ENCODE measurements at places on chromosomes 7 and 10.
A peak's percentile ranks its signal among the peaks of the same experiment; 100 is the strongest.

DNA sequence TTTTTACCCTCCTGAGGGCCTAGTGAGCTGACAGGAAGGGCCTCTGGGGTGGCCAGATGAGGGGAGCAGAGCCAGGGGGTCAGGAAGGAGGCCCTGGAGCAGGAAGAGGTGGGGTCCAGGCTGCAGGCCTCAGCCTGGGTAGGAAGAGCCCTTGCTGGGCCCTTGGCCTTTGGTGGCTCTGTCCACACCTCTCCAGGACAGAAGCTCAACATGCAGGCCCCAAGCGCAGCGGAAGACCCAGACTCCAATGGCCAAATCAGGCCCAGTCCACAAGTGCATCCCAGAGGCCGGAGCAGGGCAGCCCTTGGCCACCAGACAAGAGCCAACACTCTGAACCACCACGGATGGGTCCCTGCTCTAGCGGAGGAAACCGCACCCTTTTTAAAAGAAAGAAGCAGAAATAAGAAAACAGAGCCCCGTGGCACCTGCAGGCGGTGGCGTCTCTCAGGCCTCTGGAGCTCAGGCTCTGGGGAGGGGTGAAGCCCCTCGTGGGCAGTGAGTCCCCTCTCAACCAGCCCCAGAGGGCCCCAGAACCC, 52.8 kb downstream of the FOXL3 start:
- no peak for DNase-seq

- DNase-seq: no peak
Measured at GRCh38 chr7:91235211-91235832, 28.9 kb upstream of the FZD1 start.

DNA sequence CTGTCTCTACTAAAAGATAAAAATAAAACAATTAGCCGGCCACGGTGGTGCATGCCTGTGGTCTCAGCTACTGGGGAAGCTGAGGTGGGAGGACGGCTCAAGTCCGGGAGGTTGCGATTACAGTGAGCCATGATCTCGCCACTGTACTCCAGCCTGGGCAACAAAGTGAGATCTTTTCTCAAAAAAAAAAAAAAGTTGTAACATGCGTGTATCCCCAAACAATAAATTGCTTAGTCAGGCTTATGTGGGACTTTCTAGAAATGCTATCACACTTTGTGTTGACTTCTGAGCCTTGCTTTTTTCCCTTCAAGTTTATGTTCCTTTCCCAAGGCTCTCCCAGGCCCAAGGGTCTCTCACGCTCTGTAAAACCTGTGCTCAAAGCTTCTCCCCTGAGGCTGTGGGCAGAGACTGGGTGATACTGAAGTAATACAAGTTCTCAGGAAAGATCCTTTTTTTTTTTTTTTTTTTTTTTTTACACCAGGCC, 88.0 kb upstream of the TNS3 start:
- DNase-seq: no peak

GRCh38 chr10:2839081-2839725, 228.1 kb upstream of the PFKP start:
- DNase-seq: peak; percentile 55

- no peak for DNase-seq
Measured at GRCh38 chr10:31930023-31930751, 1.6 kb upstream of the ARHGAP12 start.

DNA sequence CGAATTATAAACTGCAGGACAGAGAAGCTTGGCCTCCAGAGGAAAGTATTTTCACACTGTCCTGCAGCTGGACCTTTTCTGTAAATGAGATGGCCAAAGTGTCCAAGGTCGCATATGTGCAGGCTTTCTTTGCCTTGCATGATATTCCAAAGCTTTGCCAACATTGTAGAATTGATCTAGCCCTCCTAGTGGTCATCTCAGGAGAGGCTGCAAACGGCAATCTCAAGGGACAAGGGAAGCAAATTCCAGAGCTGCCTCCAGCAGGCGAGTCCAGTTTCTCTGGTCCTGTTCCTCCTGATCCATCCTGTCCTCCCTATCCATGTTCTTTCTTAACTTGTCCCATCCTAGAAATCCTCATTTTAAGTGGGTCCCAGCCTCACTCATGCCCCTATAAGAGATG, 373.4 kb upstream of the PCDH15 start:
- no peak for DNase-seq

- no peak for DNase-seq
Measured at GRCh38 chr10:75827587-75828021, 396.2 kb downstream of the LRMDA start.

- DNase-seq: no peak
Measured at GRCh38 chr7:1943933-1944618, 274.0 kb downstream of the ELFN1 start.

- DNase-seq: no peak
Measured at GRCh38 chr10:50592961-50593418, 30.8 kb downstream of the SGMS1 start.

DNA sequence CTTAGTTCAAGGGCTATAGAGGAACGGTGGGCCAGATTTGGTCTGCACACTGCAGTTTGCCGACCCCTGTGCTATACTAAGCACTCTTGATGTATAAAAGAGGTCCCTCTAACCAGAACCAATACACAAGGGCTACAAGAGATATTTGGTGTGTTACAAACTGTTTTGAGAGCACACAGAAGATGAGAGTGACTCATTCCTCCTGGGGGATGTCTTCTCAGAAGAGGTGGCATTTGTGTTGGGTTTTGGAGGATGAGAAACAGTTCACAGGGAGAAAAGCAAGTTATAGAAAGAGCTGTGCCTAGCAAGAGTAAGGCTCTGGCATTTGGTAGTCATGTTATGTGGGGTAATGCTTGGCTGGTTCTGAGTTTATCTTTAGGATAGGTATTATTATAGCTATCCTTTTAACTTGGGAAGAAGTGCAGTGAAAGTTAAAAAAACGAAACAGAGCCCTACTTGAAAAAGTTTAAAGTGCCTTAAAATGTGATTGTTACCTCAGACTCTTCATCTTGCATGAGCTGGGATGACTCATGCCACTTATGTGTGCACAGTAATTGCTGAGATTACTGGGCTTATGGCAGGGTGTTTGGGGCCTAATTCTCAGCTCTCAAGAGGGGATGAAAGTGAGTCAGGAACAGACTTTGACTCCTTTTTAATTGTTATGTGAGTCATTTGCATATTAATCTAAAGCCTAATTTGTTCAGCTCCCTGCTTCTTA, 160.4 kb downstream of the KIF20B start:
- DNase-seq: no peak

DNA sequence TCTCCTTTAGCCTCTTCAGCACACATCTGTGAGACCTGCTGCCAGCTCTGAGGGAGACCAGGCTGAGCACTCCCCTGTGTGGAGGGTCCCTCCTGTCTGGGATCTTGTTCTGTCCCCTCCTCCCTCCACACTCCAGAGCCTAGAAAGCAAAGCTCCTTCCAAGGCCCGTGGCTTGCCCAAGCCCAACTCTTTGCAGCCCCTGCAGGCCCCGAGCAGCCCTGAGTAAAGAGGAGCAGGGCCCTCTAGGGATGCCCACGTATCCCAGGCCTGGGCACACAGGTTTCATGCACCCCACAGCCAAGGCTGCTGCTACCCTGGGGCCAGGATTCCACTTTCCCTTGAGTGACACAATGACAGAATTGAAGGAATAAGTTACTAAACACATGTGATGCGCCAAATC, 24.0 kb downstream of the COBL start:
- DNase-seq: no peak

GRCh38 chr10:74925291-74925690, 98.9 kb downstream of the KAT6B start:
- DNase-seq: no peak

DNA sequence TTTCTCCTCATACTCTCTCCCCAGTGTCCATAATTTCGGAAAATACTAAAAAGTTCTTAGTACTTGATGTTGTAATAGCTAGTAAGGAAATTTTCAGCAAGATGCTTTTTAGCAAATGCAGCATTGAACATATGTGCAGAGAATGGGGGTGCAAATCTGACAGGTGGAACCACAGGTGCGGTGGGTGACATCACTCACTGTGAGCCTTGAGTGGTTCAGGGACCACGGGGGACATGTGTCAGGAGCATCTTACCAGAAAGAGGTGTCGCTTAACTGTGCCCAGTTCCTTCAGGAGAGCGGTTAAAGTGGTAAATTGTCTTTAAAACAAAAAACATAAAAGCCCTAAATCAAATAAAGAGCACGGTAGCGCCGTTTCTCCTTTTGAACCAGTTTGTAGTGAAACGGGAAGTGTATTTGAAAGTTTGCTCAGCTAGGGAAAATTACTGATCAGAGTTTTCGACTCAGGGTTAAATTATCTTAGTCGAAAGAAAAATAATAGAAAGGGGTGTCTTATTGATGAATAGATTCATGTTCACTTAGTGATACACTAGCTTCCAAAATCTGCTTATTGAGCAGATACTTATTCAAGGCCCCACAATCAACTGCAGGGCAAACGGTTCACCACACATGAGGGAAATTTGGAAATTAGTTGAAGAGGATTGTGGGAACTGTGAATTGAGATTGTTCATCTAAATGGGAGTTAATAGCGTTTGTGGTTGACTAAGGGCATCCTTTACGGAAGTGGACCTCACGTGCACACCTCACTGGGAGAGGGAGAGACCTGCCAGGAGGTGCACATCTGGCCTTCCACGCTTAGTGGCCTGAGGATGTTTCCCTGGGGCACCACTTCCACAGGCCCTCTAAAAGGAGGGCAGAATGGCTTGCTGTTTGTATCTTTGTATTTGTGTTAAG, 12.7 kb downstream of the CUL1 start:
- no peak for DNase-seq

- no peak for DNase-seq
Measured at GRCh38 chr10:53894145-53894544, 906.9 kb downstream of the PCDH15 start.

DNA sequence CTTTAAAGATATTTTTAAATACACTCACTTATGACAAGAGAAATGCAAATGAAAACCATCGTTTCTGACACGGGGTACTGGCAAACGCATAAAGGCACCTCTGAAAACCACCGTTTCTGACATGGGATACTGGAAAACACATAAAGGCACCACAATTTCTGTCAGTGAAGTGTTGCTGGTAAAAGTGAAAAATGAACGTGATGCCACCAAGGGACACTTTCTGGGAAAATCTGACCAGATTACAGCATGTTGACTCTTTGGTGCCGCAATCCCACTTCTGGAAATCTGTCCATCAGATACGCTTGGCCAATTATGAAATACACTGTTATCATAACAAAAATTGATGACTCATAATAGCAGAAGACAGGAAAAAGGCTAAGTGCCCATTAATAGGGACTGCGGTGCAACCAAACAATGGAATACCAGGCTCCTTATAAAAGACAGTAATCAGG, 131.7 kb downstream of the ZMYND11 start:
- DNase-seq: no peak

DNA sequence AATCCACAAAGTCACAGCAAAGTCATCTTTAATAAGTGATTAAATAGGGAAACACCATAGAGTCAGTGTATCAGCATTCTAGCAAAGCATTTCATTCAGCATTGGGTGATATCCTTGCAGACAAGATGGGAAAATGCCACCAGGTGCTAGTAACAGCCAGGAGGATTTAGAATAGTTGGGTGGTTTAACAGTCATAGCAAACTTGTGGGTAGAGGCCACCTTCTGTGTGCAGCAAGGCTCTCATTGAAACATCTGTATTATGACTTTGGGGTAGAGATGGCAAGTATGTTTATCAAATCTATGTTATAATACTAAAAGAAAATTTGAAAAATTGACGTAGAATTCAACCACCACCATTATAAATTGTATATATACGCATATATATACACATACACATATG, 26.4 kb upstream of the ADO start:
- DNase-seq: no peak

- DNase-seq: no peak
Measured at GRCh38 chr10:14683256-14683655, 91.4 kb downstream of the FAM107B start.

- DNase-seq: no peak
Measured at GRCh38 chr10:62688971-62689700, 115.4 kb upstream of the ADO start.

GRCh38 chr7:134359787-134360432, 43.2 kb upstream of the SLC35B4 start:
- no peak for DNase-seq

- DNase-seq: peak; percentile 88
Measured at GRCh38 chr10:21525367-21526187, at the start of gene SKIDA1. Gene SKIDA1, minus strand, starts transcription at chr10:21525682. Its CDS starts 7,860 bp downstream, at chr10:21517822.

DNA sequence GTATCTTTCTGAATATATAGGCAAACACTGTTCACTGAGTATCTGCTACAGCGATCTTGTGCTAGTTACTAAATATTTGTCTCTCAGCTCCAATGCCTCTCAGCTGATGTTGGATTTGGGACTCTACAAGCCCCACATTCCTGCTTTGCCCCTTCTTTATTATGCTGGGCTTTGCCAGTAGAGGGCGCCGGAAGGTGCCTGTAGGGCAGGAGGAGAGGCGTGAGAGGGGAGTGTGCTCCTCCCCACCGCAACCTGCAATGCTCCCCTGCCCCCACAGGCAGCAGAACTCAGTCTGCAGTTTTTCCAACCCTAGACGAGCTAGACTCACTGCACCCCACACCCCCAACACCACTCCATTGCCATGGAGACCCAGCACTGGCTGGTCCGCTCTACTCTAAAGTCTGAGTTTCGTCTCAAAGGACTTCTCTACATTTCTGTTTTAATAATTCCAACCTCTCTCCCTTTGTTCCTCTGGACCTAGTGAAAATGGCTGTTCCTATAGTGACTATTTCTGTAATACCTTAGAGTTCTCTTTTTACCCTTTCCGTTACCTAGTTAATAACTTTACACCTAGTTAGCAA, 337.6 kb downstream of the CCSER2 start:
- peak; percentile 43 for DNase-seq

DNA sequence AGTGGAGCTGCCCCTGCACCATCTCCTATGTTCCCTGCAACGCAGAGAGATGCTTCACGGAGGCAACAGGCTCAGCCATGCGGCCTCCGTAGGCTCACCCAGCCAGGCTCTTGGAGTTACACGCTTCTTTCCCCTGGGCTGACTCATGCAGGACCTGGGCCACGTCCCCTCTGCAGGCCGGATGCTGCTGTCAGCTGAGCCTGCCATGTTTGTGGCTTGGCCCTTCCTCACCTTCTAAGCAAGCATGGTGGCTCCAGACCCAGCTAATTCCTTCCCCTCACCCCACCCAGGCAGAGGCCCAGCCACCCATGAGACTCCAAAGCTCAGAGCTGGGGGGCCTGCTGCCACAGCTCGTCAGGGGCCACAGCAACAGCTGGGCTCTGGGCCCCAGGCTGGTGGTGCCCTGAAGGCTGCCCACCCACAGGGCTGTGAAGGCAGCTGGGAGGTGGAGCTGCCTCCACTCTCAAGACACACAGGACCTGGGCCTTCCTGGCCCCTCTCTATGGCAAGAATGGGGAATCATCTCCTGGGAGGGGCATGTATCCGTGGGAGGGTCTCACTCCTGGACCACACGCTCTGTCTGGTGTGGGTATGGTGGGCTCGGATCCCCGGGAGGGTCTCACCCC, 219.6 kb downstream of the ELFN1 start:
- DNase-seq: no peak
